BJ (cell line): ENCODE measurements at places on chromosomes 4 and X. TPM values are rescaled to one million over a fixed set of nuclear protein-coding genes. Genes with fewer than 3 reads are reported as not detected.

Gene GYPB
- not detected in 2 replicates for polyA plus RNA-seq

Gene DRD5
- polyA plus RNA-seq, result not detected in 2 replicates

DNA sequence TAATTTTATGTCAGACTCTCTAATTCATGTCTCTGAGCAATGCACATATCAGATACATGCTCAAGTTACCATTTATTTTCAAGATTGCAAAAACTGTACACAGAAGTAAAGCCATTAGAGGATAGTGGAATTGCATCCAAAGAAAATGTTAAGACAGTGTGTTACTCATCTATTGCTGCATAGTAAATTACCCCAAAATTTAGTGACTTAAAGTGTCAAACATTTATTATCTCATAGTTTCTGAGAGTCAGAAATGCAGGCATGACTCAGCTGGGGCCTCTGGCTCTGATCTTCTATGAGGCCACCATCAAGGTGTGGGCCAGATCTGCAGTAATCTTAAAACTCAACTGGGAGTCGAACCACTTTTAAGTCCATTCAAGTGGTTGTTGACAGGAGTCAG lies 275.2 kb downstream of the QDPR start:
- peak; percentile 63 for DNase-seq

GRCh38 chrX:53716328-53717088 lies 30.0 kb upstream of the HUWE1 start:
- no peak for DNase-seq

DNA sequence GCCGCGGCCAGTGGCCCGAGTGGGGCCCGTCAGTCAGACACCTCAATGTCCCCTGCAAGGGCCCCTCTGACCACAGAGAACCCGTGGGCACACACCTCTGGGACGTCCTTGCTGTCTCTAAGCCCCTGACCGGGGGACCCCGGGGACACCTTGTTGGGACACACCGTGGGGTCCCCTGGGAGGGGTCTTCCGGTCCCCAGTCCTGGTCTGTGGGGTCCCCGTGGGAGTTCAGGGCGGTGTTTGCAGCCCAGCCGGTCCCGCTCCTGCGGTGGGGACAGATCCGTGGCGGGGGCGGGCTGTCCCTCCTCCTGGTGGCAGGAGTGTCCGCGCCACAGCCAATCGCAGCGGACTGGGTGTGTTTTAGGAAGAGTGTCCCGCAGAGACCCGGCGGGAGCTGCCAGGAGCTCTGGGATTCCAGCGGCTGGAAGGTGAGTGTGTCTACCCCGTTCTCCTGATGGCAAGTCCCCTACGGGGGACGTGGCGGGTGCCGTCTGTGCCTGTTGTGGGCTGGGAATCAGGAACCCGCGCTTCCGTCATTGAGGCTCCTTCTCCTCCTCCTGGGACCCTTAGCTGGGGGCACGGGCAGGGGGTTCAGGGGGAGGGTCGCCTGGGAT lies 5.1 kb upstream of the PLCXD1 start:
- DNase-seq, result no peak
